Naive thymus-derived CD4-positive, alpha-beta T cell (primary cell): ENCODE measurements at places on chromosomes 4 and X. TPM values are rescaled to one million over a fixed set of nuclear protein-coding genes. Genes with fewer than 3 reads are reported as not detected.

The DMRTC1 gene
- not detected in 2 replicates for total RNA-seq

The FATE1 gene
- total RNA-seq: not detected

The KLHL4 gene
- not detected for total RNA-seq

The RTL3 gene
- total RNA-seq: not detected

The MGAT4D gene
- total RNA-seq: not detected

The GNRHR gene
- total RNA-seq: not detected

The TMPRSS11A gene
- not detected for total RNA-seq

The CT45A2 gene
- not detected for total RNA-seq

The OCRL gene
- 5.6 TPM for total RNA-seq

The GUCY1A1 gene
- total RNA-seq: not detected in 2 replicates

The ABCG2 gene
- total RNA-seq: 0.65 and 0.66 TPM in 2 replicates

The CSAG3 gene
- total RNA-seq: not detected

DNA sequence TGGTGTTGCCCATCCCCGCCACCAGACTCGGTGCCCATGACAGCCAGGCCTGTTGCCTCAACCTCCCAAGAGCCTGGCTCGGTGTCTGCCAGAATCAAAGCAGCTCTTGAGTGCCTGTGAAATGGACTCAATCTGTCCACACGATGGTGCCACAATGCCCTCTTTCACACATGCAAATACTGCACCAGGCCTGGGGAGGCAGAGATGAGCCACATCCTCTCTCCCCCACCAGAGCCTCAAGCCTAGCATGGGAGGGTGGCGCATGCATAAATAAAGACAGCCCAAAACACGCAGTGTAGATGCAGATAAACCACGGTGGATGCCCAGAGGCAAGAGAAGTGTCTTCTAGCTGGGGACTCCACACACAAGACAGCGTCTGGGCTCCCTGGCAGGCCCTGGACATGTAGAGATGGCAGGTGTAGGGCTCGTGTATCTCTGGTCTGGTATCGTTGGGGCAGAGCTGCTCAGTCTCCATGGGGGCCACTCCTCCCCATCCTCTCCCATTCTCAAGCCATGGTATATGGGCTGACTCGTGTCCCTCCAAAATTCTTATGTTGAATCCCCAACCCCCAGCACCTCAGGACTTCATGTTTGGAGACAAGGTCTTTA is 65.6 kb downstream of the JAKMIP1 start:
- no peak for DNase-seq

DNA sequence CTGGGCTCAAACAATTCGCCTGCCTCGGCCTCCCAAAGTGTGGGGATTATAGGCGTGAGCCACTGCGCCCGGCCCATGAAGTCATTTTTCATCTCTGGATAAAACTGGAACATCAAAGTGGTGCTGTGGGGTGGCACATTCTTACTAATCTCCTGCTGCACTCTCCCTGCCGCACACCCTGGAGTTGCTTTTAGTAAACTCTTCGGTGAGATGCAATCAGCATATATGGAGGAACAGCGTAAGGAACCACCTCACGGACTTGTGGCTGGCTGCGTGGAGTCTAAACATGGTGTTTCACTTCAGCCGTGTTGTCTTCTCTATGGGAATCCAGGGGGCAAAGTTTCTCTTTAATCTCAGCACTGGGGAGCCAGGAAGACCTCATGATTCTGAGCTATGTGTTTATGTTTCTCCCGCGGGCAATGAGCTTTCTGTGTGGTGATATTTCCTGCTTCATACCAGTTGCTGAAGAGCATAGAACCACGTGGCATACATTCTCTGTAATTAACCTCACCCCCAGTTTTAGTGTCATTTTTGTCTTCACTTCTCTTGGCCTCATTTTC is 2.1 kb upstream of the RHOH start:
- DNase-seq: peak; percentile 81

DNA sequence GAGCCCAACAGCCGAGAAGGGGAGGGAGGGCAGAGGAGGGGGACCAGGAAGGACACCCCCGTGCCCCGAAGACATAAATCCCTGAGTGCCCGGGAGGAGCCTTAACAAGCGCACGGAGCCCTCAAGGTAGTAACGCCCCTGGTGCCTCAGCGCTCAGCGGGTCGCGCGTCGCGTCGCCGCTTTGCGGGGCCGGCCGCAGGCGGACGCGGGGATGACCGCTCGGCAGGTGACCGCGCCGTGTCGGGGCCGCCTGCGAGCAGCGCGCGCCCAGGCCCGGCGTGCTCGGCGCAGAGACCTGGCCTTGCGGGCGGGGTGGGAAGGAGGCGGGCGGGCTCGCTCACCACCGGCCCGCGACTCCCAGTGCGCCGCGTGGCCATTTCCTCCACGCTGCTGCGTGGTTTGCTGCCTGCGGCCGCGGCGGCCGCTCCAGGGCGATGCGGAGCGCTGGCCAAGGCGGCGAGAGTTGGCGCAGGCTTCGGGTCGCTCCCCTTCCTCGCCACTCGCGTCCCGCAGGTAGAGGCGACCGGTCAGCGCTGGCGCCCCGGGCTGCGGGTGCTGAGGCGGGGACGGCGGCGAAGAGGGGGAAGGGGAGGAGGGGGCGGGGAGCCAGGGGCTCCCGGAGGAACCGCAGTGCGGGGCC is 632 bp downstream of the CCSER1 start:
- no peak for DNase-seq

DNA sequence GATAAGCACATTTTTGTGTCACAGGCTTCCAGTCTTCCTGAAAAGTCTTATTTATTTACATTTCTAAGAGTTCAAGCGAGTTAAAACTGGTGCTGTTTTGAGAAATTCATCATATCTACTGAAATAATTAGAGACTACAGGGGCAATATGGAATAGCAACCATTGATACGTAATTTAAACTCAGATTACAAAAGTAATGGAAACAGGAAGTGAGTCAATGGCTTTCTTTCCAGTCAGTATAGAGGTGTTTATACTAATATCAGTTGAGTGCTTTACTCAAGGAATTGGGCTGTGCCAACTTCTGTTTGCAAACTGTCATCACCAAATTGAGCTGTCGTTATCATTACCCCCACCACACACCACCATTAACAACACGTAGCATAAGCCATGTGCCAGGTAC is 222.7 kb downstream of the COL25A1 start:
- DNase-seq: no peak

DNA sequence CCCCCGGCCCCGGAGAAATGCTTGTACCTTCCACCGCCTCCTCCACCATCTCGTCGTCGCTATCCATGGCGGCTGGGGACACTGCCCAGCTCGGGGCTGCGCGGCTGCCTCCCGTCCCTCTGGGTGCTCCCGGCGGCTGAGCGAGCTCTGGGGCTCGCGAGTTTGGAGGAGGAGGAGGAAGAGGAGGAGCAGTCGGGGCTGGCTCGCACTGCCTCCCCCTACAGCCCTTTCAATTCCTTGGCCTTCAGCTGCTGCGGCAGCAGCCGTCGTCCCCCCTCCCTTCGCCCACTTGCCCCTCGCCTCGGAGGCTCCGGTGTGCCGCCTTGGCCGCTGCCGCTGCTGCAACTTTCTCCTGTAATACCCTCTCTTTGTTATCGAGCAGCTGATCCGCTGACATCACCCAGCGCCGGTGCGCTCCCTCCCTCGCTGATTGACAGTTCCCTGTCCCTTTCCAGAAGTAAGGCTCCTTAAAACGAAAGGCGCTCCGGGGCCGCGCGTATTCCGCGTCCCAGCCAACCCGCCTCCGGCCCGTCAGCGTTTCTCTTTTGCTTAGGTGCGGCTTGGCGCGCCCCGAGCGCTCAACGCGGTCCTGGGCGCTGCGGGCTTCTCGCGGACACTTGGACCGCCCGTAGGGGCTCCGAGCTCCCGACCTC is at the start of gene SETD7:
SETD7 (minus strand) TSS at position 149 of the 653 bp plus-strand sequence; CDS start at position 67, 82 bp downstream.
- DNase-seq: peak; percentile 63

GRCh38 chrX:115053223-115053622 is 35.8 kb upstream of the IL13RA2 start:
- no peak for DNase-seq

DNA sequence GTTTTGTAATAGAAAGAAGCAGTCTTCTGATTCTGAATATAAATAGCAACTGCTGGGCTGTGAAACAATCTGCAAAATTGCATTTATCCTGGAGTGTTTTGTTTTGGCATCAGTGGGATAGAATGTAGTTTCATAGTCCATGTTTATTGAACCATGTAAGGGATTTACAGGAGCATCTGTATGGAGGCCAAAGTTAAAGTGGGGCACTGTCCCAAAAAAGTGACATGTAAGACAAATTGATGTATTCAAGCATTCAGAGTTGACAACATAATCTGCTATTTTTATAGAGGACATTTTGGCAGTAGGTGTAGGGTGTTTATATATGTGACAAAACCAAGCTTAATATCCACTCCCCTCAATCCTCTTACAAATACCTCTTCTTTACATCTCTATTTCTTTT is 200.5 kb upstream of the ANK2 start:
- DNase-seq: no peak

GRCh38 chrX:129665916-129666644 is 11.3 kb upstream of the APLN start:
- no peak for DNase-seq

DNA sequence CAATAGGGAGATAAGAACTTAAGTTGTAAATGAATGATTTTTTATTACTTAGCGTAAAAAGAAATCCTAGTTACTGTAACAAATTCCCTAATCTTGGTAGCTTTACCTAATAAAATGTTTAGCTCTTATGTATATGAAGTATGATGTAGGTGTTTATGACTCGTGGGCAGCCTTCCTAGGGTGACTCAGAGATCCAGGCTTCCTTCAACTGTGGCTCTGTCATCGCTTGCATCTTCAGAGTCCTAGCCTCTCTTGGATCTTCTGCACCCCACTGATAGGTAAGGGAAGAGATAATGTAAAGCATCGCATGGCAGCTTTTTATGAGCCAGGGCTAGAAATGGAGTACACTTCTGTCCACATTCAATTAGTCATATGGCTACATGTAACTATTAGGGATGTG is 165.6 kb upstream of the GLRA2 start:
- no peak for DNase-seq

GRCh38 chrX:105349476-105349875 is 129.0 kb upstream of the TEX13A start:
- no peak for DNase-seq

GRCh38 chr4:89834486-89835209 is 2.3 kb downstream of the SNCA start:
- no peak for DNase-seq

DNA sequence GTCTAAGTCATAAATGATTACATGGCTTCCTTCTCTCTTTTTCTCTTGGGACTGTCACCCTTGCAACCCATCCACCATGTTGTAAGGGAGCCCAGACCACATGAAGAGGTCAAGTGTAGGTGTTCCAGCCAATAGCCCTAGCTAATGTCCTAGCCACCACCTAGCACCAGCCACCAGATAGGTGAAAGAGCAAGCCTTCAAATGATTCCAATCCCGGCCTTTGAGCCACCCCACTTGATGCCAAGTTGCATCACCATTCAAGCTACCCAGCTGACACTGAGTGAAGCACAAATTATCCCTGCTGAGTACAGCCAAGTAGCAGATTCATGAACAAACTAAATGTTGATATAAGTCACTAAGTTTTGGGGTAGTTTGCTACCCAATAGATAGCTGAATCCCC is 274.3 kb downstream of the BCOR start:
- no peak for DNase-seq

GRCh38 chrX:4805502-4805901 is 1092.1 kb upstream of the PRKX start:
- DNase-seq: no peak

DNA sequence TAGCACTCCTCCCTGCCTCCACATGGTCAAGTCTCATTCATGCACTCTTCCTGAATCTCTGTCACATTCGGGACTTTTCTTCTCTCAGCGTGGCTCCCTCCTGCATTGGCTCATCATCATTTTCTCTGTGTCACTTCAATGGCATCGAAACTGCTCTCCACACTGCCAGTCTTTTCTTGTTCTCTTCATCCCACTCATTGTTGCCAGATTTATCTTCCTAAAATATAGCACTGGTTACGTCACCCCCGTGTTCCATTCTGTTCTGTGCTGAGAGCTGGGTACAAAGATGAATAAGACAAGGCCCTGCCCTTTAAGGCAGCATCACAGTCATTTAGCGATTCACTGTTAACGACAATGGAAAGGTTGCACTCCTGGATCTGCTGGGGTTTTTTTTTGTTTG is 174.4 kb upstream of the TBC1D9 start:
- DNase-seq: no peak

- no peak for DNase-seq
These were observed 25.0 kb upstream of the BCORL1 start for GRCh38 chrX:129957241-129958082.

DNA sequence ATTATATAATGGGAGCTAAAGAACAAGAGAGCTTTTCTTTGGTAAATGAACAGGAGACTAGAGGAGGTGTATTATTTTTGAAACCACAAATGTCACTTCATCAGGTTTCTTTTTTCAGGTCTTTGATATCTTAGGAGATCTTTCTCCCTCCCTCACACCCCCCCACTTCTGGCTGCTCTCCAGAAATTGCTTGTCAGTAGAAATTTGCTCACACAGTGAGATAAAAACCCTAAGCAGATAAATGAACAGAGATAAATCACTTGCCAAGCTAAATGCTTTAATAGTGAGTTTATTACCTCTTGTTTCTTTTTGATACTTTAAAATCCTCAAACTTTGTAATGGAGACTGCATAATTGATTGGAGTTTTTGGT is 421.2 kb upstream of the TENM3 start:
- DNase-seq: no peak

GRCh38 chr4:155408796-155409195 is 32.0 kb upstream of the MAP9 start:
- DNase-seq: no peak

DNA sequence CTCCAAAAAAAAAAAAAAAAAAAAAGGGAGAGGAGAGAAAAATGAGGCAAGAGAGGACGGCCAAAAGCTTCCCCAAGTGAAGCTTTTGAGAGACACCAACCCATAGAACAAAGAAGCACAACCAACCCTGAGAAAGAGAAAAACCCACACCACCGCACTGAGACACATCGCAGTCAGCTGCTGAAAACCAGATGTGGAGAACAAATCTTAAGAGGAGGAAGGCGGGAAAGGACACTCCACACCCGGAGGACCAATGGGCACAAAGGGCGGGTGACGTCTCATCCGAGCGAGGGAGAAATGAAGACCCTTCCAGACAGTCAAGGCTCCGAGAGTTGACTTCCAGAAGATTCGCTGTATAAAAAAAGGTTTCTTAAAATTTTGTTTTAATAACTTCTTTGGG is 112.1 kb downstream of the AFAP1 start:
- DNase-seq: no peak

DNA sequence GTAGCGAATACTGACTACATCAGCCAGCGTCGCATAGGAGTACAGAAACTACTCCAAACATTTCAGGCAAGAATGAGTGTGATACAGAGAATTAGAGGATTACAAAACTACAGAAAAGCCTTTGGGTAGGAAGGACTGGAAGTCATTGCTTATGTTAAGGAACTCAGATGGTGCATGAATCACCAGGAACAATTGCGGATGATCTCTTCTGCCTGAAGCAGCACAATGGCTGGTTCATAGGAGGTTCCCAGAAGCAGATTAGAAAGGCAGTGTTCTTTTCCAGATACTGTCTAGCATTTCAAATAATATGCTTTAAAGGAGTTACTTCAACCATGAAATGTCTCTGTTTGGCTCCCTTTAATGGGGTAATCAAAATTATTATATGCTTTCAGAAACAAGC is 42.5 kb upstream of the MAP9 start:
- DNase-seq: no peak
